ENCODE measurements at places on chromosomes 16 and 17.

DNA sequence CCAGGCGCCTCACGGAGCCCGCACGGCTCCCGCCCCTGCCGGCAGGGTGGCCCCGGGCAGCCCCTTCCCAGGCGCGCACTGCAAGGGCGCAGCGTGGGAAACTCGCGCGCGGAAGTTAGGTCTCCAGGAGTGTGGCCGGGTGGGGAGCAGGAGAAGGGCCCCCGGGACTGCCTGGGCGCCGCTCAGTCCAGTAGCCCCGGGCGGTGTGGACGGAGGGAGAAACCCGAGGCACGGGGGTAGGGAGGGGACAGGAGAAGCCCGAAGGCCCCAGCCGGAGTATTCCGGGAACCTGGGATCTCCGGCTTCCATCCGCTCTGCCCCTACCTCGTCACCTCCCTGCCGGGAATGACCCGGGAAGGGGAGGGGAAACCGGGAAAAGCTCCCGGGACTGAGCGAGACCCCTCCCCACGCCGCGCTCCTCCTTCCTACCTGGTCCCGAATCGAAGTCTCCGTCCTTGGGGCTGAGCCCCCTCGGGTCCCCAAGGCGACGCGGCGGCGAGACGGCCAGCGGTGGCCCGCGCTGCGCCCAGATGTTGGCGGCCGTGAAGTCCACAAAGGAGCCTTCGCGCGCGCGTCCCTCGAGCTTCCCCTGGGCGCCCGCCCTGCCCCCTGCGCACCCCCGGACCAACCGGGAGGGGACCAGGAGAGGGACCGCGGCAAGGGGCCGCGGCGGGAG, 418 bp downstream of the SOCS3 start:
- peak; percentile 36 for DNase-seq

- DNase-seq: no peak
Observed at GRCh38 chr17:46158323-46159296, 34.6 kb downstream of the KANSL1 start.

GRCh38 chr16:11550791-11551498, 35.8 kb downstream of the LITAF start:
- no peak for DNase-seq

DNA sequence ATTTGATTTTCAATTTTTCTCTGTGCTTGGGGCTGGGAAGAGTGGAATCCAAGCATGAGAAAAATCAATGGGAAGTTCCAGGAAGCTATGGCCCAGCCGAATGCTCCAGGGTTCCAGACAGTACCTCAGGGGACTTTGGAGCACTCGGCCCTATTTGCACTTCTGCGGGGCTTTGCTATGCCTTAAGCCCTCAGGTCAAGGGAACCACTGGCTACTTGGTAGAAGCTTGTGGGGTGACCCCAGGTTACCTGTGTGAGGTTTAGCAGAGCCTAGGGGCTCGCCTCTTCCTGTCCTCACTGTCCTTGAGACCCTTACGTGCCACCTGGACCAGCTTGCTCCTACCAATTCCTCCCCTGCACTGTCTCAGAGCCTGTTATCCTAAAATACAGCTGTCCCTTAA, 121.3 kb downstream of the MGAT5B start:
- no peak for DNase-seq

DNA sequence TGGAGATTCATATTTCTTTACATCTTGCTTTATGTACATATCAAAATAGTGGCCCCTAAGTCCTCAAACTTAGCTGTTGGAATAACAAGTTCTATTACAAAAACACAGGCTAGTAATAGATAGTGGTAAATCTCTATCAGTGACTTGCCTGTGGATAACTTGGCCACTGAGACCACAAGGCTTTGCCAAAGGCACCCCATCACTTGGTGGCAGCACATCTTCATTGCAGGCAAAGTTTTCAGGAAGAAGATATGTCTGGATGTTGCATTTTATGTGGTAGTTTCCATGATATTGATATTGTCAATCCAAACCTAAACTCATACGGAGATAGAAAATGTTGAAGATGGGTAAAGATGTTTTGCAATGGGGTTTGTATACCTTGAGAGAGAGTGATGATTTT, 58.5 kb downstream of the KNOP1 start:
- DNase-seq: no peak

GRCh38 chr17:62008294-62008693, 56.8 kb downstream of the MED13 start:
- no peak for DNase-seq

- no peak for DNase-seq
Observed at GRCh38 chr17:42690596-42690995, 8.3 kb downstream of the CNTNAP1 start.

GRCh38 chr16:1105888-1106620, 10.0 kb upstream of the C1QTNF8 start:
- DNase-seq: peak; percentile 44

DNA sequence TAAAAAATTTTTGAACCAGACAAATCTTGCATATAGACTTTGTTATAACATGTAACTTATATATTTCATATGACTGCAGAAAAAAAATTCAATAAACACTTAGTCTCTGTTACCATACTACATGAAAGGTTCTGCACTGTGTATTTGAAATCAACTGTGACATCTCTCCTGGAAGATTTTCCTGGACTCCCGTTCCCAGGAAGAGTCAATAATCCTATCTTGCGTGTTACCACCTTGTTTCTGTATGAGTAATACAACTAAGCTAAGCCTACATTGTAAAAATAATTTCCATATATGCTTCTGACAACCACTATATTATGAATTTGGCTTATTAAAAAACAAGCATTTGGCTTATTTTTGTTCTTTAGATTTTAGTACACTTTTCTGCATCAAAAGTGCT, 665.6 kb upstream of the SOX9 start:
- DNase-seq: no peak

DNA sequence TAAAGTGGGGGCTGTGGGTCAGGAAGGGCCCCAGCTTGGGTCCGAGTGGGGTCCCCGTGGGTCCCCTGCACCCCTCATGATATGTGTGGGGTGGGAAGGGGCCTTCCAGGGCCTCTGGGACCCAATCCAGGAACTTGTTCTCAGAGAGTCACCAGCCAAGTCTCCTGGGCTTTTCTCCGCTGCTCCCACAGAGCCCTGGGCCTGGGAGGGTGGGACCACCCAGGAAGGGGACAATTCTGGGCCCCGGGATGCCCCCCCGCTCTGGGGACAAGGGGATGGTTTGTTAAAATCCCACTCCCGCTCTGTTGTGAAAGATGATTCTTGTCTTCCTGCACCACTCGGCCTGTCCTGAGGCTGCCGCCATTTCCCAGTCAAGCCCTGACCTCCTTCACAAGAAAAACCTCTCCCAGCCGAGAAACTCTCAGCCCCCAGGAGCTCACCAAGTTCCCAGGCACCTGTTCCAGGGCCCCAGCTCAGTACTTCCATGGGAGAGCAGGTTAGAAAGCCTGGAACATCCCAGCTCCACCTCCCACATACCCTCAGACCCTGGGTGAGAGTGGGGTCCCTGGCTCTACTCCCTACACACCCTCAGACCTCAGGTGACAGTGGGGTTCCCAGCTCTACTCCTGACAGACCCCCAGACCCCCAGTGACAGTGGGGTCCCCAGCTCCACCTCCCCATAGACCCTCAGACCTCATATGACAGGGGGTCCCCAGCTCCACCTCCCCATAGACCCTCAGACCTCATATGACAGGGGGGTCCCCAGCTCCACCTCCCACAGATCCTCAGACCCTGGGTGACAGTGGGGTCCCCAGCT, 75.1 kb downstream of the METRNL start:
- no peak for DNase-seq

DNA sequence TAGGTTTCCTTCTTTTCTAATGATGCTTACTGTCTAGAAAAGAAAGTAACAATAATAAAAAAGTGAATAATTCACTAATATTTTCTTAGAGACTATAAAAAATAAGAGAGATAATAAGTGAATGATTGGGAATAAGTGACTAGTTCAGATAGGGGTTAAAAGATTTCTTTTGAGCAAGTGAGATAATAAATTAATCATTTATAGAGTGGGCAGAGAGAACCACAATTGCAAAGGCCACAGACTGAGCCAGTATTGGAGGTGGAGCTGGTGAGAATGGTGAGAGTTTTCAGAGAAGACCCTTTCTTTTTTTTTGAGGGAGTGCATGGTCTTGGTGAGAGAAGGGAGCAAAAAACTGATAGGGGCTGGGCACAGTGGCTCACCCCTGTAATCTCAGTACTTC, 159.1 kb upstream of the SALL1 start:
- no peak for DNase-seq

DNA sequence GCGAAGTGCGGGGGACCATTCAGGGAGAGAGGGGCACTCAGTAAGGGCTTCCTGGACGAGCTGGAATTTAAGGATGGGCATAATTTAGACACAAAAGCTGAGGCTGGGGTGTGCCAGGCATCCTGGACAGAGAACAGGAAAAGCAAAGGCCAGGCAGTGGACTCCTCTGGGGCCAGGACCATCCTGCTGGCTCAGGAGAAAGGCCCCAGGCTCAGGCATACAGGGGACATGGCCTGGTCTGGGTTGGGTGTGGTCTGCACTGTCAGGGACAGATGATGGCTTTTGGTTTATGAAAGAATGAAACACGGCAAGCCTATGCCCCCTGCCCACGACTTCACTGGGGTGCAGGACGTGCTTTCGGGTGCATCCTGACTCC, 48.9 kb upstream of the DOC2B start:
- no peak for DNase-seq

DNA sequence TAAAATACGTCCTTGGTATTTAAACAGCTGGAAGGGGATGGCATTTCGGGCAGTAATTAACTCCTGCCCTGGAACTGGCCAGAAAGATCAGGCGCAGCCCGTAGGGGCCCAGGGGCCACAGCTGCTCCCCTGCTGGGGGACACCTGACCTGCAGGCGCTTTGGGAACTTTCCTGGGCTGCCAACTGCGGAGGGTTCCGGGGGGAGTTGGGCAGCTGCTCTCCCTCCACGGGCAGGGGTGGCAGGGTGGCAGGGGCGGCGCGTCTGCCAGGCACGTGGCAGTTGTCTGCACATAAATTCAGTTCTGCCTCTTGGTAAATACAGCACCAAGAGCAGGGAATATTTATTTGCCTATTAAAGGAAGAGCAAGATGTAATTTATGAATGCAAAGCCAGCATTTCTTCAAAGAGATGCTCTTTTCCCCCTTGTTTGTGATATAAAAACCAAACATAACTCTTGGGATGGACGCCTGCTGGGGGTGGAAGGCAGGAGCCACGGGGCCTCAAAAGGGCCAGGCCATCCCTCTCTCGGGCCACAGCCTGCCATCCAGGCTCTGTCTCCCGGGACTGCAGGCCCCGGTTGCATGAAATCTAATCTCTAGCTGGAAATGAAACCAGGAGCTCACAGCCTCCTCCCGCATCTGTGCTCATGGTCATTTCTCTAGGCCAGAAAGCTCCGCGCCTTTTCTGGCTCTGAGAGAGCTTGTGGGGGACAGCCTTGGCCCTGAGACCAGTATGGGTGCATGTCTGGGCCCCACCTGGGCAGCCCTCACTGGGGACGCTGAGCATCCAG, 29.9 kb upstream of the CHMP6 start:
- no peak for DNase-seq

DNA sequence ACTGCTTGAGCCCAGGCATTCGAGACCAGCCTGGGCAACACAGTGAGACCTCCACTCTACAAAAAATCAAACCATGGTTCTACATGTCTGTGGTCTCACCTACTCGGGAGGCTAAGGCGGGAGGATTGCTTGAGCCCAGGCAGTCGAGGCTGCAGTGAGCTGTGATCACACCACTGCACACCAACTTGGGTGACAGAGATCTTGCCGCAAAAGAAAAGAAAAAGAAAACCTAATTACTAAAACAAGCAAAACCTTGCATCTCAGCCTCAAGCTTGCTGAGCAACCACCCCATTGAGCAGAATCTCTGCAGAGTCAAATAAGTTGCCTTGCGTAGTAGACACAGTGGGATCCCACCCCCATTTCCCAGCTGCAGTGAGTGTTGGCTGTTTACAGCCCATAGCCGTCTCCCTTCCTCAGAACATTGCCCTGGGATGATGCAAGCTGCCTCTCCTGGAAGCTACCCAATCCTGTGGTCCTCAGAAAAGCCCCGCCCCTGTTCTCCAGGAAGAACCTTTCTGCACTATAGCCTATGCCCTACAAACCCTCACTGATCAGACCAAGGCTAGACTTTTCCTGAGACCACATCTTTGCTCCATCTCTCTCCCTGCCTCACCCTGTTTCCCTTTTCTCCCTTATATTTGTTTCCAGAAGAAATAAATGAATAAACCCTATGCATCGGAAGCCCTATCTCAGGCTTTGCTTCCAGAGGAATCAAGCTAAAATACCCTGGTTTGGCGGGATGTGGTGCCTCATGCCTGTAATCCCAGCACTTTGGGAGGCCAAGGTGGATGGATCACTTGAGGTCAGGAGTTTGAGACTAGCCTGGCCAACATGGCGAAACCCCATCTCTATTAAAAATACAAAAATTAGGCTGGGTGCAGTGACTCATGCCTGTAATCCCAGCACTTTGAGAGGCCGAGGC, 16.7 kb upstream of the ERN2 start:
- peak; percentile 48 for DNase-seq

DNA sequence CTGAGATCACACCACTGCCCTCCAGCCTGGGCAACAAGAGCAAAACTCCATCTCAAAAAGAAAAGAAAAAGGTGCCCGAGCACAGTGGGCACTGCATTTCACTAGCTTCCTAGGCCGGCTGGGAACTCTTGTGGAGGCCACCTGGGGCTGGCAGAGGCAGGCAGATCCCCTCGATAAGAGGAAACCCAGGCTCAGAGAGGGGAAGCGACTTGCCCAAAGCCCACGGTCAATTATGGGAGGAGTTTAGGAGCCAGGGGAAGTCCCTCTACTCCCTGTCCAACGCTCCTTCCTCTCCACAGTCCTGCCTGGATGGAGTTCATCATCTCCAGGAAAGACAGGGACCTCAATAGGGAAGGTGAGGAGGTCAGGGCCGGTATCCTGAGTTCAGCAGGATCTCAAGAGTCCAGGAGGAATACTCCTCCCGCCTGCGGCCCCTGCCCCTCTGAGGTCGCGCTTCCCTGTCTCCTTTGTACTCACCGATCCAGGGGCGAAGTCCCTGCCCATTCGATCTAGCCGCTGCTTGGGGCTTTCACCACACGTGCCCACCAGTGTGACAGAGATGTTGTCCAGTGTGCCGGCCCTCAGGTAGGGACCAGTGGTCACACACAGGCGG, 841 bp downstream of the ALOXE3 start:
- DNase-seq: no peak

GRCh38 chr17:40093005-40093579, 7.3 kb downstream of the NR1D1 start:
- no peak for DNase-seq

DNA sequence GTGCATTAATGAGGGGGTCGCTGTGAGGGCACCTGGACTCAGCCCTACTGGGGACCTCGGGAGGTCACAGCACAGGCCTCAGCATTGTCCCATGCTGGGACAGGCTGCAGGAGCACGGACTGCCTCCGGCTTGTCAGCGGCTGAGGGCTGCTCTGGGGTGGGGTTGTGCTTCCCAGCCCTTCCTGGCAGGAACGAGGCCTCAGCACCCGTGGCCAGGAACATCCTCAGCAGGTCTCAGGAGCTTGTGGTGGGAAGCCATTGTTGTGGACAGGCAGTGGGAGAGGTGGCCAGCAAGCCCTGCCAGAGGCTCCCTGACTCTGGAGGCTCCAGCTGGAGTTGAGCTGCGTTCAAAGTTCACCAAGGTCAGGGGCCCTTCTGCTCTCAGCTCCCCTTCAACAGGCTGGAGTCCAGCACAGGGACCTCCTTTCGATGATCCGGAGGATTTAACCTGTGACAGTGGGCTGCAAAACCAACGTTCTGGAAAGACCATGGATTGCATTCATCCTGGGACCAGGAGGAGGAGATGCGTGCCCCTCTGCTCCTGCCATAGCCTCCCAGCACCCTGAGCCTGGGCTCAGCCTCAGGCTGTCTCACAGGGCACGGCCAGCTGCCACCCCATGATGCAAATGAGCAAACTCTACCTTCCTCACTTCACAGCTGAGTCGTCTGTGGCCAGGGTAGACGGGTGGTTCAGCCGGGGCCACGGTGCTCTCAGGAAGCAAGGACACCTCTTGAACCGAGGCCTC, 32.6 kb downstream of the FOXL1 start:
- DNase-seq: no peak
